ENCODE measurements at places on chromosomes 6 and 20.

DNA sequence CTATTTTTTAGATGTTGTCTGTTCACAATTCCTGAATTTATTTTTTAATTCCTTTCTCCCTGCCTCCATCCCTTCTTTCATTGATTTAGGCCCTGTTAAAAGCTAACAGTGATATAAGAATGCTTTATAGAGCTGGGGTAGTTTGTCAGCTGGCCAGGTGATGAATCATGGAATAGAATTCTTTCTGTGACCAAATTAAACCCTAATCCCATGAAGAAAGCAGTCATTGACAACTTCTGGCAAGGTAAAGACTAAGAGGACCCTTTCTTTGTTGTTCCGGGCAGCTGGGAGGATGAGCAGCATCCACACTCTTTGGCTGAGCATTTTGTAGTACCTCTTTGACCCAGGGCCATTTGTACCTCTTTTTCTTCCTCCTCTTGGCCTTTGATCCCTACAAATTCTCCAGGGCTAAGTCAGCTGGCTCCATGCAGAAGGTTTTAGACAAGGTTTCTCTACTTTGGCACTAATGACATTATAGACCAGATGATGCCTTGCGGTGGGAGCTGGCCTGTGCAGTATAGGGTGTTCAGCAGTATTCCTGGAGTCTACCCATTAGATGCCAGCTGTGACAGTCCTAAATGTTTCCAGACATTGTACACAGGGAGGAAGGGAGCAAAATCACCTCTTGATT lies 102.9 kb downstream of the SLX4IP start:
- DNase-seq = no peak

GRCh38 chr6:38846844-38847243 lies 131.7 kb downstream of the DNAH8 start:
- DNase-seq = no peak

GRCh38 chr20:4853757-4854560 lies 132.2 kb downstream of the PRND start:
- no peak for DNase-seq

DNA sequence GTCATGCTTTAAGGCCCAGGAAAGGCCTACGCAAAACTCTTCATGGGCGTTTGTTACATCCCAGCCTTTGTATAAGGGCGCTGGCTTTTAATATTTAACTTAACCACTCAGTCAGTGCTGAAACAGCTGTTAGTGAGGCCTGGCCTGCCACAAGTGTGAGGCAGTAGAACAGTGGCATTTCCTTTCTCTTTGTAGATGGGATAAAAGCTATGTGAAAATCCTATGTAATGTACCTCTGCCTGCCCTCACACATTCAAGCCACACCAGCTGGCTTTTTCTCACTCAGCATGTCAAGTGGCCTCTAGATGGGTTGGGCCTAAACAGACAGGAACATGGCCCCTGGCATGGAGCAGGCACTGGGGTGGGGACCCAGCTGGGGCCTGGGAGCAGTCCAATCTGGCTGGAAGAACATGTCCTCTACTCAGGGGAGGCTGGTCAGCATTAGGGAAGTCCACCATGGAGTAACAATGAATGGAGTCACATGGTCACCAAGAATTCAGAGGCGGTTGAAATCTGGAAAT lies 20.7 kb downstream of the CGA start:
- no peak for DNase-seq

DNA sequence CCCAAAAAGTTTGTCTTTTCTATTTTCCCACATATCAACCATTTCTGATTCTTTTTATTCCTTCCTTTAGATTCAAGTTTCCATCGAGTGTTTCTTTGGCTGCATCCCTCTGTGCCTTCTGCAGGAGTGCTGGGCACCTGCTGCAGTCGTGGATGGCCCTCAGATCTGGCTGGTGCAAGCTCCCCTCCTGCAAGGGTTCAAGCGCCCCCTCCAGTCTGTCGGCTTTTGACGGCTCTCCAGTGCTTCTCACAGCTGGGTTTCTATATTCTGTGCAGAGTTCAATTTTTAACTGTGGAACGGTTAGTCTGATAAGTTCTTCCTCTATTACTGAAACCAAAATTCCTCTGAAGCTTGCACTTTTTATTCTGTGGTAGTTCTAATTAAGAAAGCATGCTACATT lies 132.1 kb downstream of the HUS1B start:
- no peak for DNase-seq

DNA sequence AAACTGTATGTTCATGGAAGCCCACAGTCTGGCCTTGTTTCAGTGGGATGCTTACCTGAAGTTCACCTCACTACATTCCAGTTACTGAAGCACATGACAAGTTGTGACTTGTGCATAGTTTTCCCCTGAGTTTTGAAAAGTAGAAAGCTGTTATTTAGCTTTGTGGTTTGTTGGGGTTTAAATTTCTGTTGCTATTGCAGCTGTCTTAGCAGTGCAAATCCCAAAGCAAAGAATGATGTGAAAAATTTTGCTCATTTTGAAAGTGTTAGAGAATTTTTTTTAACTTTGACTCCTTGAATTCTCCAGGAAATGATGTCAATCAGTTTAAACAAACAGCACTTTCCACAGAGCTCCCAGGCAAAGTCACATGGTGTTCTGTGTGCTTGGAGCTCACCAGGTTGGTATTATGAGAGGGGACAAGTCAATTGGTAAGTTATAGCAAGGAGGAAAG lies 268.4 kb downstream of the ADGRG6 start:
- no peak for DNase-seq

DNA sequence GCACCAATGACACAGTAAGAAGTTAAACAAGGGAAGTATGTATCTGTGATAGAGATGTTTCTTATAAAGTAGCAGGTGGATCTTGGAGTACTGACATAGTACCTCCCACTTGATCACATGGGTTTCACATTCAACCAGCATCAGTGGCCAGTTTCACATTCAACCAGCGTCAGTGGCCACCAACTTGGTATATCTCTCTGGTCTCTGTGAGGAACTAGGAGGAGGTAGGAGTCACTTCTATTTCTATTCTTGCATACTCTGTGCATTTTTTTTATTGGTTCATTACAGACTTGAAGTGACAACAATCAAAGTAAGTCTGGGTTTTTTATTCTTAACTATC lies 200.3 kb upstream of the SIM1 start:
- DNase-seq = no peak

Measured in nephron progenitor cell (in vitro differentiated cells).